ENCODE measurements at places on chromosomes 1 and 21.

- DNase-seq, result no peak
These were observed 12.5 kb downstream of the KCNN3 start for GRCh38 chr1:154857441-154858215.

GRCh38 chr1:59064592-59064991 lies 232.3 kb upstream of the FGGY start:
- DNase-seq, result no peak

DNA sequence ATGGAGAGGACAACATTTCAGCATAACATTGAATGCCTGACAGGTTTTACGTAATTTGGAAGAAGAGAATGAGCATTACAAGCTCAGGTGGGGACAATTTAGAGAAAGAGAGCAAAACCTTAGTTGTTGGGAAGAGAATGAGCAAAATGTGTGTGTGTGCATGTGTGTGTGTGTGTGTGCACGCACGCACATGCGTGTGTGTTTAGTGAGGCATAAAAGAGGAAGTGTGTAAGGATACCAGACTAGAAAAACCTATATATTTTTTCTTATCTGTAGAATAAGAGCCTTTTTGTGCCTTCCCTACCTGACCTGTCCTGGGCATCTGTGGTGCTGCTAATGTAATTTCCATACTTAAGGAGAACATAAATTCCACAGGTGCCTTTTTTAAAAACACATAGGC lies 99.0 kb upstream of the PLXNA2 start:
- DNase-seq, result no peak

GRCh38 chr21:34944015-34944755 lies 104.9 kb downstream of the RUNX1 start:
- DNase-seq, result no peak

DNA sequence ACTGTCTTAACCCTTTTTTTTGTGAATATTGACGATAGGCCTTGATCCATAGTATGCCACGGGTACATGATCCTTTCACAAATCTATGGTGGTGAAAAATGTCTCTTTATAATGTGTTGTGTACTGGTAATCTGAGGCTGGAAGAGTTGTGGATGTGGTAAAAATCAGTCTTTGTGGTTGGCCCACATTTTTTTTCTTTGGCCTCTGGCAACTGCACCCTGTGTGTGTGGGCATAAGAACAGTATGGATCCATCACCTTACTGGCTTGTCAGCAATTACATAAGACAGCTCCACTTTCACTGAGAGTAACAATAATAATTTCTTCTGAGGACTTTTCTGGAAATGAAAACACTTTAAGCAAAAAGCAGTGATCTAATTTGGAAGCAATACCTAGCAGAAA lies 101.6 kb downstream of the GABPA start:
- DNase-seq, result no peak

GRCh38 chr1:113929750-113930498 lies 800 bp downstream of the HIPK1 start:
- no peak for DNase-seq

GRCh38 chr1:93750955-93751354 lies 69.3 kb upstream of the BCAR3 start:
- no peak for DNase-seq

DNA sequence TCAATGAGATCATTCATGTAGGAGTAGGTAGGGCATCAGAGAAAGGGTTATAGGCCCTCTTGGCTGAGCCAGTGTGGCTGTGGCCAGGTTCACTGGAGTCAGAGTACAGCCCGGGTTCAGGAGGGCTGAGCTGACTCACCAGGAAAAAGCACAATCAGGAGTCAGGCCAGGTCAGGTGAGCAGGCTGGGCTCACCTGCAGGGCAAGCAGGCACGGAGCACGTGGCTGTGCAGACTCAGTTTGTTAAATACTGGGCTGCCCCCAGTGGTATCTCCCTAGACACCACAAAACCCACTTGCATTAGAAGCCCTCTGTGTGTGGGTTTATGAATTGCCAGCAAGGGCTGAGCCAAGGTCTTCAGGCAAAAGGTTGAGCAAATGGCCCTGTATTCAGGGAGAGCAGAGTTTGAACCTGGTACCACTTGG lies 122.1 kb upstream of the SERBP1 start:
- DNase-seq, result no peak

DNA sequence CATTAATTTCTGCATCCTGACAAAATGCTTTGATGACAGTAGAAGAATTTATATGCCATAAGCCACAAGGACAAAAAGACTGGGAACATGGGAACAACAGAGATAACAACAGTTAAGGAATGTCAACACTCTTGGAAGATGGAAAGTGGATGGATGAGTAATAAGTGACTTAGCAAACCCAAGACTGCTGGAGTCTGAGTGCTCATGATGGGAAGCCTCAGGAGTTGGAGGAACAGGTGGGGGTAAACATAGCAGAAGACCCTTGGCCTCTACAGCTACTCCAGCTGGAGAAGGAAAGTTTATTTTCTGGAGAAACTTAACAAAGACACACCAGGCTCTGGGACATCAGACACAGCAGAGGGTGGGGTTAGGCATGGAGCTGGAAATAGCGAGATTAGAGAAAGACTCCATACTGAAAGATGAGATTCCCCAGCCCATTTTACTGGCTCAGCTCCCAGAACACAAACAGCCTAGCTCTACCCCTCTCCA lies 13.6 kb downstream of the G0S2 start:
- no peak for DNase-seq

GRCh38 chr1:244672946-244673682 lies 20.2 kb downstream of the DESI2 start:
- DNase-seq, result peak; percentile 29

GRCh38 chr1:214391873-214392645 lies 111.1 kb downstream of the SMYD2 start:
- no peak for DNase-seq

DNA sequence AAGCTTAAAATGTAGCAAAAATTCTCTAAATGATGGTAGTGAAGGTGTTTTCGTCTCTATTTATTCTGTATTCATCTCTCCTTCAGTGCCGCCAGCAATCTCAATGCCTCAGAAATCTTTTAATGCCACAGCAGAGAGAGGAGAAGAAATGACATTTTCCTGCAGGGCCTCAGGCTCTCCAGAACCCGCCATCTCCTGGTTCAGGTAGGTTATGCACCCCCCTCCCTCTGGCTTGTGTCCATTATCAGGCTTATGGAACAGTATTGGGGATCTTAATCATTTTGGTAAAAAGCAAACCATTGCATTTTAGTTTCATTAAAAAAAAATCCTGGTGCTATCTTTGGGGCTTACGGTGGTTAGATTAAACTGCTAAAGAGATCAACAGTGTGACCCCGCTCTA lies 326.1 kb downstream of the NCAM2 start:
- no peak for DNase-seq

DNA sequence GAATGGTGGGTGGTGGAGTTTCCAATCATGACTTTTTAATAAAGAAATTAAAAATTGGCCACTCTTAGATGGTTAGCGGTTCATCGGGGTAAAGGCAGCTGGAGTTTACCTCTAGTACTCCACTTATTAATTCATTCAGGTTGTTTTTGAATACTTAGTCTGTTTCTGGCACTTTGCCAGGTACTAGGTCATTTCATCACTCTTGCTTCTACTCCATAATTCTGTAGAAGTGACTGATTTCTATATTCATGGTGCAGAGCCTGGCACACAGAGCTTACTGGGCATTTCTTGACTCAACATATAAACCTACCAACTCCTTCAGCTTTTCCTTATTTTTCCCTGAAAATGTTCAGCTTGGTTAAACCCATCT lies 31.5 kb downstream of the FOXD2 start:
- DNase-seq, result no peak

DNA sequence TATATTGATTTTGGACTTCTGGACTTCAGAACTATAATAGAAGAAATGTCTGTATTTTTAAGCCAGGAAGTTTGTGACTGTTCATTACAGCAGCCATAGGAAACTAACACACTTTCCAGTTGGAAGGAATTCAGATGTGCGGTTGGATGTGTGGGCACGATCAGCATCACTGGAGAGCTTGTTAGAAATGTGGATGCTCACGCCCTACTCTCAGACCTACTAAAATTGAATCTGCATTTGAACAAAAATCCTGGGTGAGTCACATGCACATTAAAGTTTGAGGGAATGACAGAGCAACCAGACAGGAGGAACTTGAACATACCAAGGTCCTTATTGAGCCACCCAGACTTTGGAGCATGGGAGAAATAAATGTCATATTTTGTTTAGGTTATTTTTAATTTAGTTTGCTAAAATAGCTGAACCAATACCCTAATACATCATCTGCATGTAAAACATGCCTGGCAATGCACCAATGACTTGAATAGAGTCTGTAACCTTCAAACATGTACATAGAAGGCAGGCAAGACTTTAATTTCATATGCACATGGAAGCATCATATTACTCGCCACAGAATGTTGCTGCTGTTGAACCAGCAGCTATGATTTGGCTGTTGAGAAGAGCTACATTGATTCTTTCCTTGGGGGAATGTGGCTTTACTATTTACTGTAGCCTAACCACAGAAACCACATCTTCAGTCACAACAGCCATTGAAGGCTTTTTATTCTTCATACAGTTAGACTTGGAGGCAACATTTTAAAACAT lies 346.2 kb downstream of the BARHL2 start:
- DNase-seq, result no peak

DNA sequence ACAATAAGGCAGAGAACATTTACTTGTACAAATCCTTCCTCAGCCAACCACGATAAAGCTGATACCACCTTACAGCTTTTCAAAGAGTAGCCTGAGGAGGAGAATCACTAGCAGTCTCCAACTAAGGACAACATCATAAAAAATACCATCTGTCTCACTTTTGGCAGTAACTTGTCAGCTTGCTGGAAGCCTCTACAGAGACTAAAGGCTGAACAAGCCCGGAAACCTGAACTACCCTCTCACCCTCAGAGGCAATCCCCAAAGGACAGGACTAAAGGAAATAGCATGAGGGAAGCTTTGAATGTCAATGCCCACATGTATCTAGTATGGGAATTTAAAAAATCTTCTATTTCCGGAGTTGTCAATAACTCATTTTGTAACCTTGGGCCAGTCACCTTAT lies 10.6 kb downstream of the SRSF4 start:
- no peak for DNase-seq

GRCh38 chr1:47765742-47766485 lies 231.3 kb downstream of the TRABD2B start:
- no peak for DNase-seq

- DNase-seq, result no peak
These were observed 34.2 kb downstream of the PCAT6 start for GRCh38 chr1:202844935-202845334.

- DNase-seq, result no peak
These were observed 48.4 kb downstream of the CAMK2N1 start for GRCh38 chr1:20437640-20438039.

- no peak for DNase-seq
These were observed 110.6 kb upstream of the PLPPR5 start for GRCh38 chr1:99115231-99115630.

GRCh38 chr1:20978413-20978812 lies 191.3 kb upstream of the HP1BP3 start:
- DNase-seq, result no peak

GRCh38 chr1:35668506-35668905 lies 27.2 kb upstream of the PSMB2 start:
- DNase-seq, result no peak

GRCh38 chr1:224274970-224275626 lies 54.9 kb downstream of the NVL start:
- no peak for DNase-seq

DNA sequence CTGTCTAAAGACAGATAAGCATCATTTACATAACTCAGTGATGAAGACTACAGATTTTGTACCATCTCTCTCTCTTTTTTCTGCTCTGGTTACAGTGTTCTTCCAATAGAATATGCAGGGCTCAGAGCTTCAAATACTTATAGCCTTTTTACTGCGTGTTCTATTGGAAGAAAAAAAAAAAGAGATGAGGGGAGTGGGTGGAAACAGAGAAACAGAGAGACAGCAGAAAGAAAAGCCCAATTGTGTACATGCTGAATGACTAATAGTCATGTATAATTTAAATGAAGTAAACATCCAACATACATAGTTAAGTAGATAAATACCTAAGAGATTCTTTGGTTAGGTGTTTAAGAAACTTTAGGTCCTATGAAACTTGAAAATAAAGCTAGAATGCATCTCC lies 151.9 kb downstream of the HMCN1 start:
- no peak for DNase-seq

- DNase-seq, result peak; percentile 27
These were observed 27.8 kb upstream of the FMOD start for GRCh38 chr1:203378556-203379245.
